Calu3 (cell line): ENCODE measurements at places on chromosomes 1 and 21. TPM values are rescaled to one million over a fixed set of nuclear protein-coding genes. Genes with fewer than 3 reads are reported as not detected.

The SIKE1 gene
- 26.7 and 37.1 TPM in 2 replicates for total RNA-seq

The PDE4B gene
- total RNA-seq, result 2.2 and 2.9 TPM in 2 replicates

The OLFML3 gene
- total RNA-seq, result 0.24 TPM in 1 of 2 replicates, not detected in the other

The KRTAP21-2 gene
- not detected in 2 replicates for total RNA-seq

The SPRR1A gene
- total RNA-seq, result not detected in 2 replicates

The VSIG8 gene
- not detected in 2 replicates for total RNA-seq

DNA sequence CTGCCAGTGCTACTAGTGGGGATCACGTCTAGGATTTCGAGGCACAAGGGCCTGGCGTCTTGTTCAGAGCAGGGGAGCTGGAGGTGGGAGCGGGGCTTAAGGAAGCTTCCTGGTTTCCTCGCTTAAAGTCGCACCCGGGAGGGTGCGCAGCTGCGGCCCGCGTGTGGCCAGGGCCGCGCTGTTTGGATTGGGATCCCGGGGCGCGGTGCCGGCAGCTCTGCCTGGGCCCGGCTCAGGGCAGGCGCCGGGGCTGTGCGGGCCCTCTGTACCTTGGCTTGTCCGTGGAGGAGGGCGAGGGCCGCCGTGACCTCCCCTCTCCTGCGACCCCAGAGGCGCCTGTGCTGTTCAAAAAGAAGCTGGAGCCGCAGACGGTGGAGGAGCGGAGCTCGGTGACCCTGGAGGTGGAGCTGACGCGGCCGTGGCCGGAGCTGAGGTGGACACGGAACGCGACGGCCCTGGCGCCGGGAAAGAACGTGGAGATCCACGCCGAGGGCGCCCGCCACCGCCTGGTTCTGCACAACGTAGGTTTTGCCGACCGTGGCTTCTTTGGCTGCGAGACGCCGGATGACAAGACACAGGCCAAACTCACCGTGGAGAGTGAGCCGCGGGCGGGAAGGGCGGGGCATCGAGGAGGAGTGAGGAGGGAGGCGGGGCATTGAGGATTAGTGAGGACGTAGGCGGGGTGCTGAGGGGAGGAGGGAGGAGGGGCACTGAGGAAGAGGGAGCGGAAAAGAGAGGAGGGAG, 67.8 kb downstream of the OBSCN start:
- DNase-seq, result peak; percentile 21

- no peak for DNase-seq
Observed at GRCh38 chr1:197207081-197207480, 60.6 kb upstream of the ASPM start.

DNA sequence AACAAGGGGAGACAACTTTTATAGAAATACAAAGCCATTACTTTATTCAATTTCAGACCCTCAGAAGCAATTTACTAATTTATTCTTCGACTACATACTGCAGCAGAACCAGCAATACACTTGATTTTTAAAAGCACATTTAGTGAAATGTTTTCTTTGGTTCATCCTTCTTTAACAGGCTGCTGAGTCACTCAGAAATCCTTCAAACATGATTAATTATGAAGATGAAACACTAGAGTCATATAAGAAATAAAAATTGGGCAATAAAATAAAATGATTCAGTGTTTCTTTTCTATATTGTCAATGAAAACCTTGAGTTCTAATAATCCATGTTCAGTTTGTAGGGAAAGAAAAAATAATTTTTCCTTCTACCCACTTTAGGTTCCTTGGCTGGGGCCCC, 47.0 kb downstream of the CHML start:
- DNase-seq, result no peak

DNA sequence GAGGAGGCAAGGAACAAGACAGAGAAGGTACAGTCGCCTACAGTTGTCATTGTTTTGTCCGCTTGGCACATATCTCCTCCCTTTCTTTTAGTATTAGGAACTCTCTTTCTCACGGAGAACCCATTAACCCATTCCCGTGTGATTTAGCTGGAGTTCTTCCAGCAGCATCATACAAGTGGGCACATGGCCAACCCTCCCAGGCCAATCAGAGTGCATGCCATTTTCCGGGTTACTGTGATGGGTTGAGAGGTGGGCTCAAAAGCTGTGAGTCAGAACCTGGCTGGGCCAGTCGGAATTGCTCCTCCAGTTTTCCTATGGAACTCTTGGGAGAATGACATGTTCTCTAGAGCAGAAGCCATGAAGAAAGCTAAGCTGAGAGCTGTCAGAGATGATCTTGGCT, 83.1 kb upstream of the SOD1 start:
- no peak for DNase-seq

GRCh38 chr1:65425697-65426096, 5.2 kb downstream of the LEPR start:
- DNase-seq, result peak; percentile 21

GRCh38 chr1:18977428-18977827, 21.0 kb upstream of the IFFO2 start:
- no peak for DNase-seq

- DNase-seq, result no peak
Observed at GRCh38 chr1:151284013-151284577, 2.0 kb downstream of the ZNF687 start.
